GM19239 (cell line): ENCODE measurements at places on chromosomes 4 and X.

GRCh38 chr4:38415682-38416081 lies 248.3 kb upstream of the KLF3 start:
- DNase-seq: no peak

- DNase-seq: no peak
Measured at GRCh38 chrX:45050558-45050957, 150.1 kb downstream of the DIPK2B start.

DNA sequence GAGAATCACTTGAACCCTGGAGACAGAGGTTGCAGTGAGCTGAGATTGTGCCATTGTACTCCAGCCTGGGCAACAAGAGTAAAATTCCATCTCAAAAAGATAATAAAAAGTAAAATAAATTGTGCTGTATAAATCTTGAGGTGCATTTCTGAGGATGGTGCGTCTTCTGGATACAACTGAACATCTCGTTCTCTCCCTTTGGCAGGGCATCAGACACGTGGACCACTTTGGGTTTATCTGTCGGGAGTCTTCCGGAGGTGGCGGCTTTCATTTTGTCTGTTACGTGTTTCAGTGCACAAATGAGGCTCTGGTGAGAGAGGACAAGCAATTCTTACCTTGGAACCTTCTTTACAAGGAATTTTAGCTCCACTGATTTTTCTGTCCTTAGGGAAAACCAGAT lies 60.2 kb downstream of the PTTG2 start:
- no peak for DNase-seq

DNA sequence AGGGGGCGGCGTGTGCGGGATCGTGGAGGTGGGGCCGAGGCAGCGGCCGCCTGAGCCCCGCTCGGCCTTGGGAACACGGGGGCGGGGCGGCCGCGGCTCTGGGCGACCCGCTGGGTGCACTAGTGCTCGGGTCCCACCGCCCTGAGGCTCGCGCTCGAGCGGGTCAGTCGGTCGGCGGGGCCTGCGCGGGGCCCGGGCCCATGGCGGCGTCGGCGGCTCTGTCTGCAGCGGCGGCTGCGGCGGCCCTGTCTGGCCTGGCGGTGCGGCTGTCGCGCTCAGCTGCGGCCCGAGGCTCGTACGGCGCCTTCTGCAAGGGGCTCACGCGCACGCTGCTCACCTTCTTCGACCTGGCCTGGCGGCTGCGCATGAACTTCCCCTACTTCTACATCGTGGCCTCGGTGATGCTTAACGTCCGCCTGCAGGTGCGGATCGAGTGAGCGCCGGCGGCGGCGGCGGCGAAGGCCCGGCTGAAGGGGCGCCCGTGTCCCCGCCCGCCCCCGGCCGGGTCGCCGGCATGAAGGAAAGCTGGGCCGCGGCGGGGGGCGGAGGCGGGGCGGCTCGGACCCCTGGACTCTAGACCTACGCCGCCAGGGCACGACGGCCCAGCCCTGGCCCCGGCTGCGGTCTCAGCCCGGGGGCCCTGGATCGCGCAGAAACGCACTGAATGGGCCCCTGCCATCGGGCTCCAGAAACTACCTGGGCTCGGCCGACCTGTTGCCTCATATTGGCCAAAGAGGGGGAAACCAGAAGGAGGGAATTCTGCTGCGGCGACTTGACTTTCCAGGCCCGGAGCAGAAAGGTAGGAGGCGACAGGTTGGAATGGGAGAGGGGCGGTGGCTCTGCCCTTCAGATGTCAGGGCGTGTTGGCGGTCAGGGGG lies at the start of gene SMIM10L2A:
TSS of gene SMIM10L2A (plus strand) at position 13 of the 878 bp plus-strand sequence. CDS start at position 201, 188 bp downstream.
- DNase-seq: no peak
